ENCODE measurements at places on chromosomes 12 and 14. TPM values are rescaled to one million over a fixed set of nuclear protein-coding genes. Genes with fewer than 3 reads are reported as not detected.
A peak's percentile ranks its signal among the peaks of the same experiment; 100 is the strongest.

- H3K27ac ChIP-seq, result no peak overlapping the region
- no peaks in the 10 kb centered on the region for H3K36me3 ChIP-seq
- no peak for DNase-seq
- peaks cover 43% of the 10 kb centered on the region for H3K4me1 ChIP-seq
- peak overlapping the region; percentile 95 for H3K4me3 ChIP-seq
These were observed 1.6 kb downstream of the GLTP start for GRCh38 chr12:109878749-109879148.

- no peak overlapping the region for H3K27ac ChIP-seq
- H3K4me1 ChIP-seq, result no peaks in the 10 kb centered on the region
- no peaks in the 10 kb centered on the region for H3K36me3 ChIP-seq
- DNase-seq, result no peak
- H3K27me3 ChIP-seq, result no peaks in the 10 kb centered on the region
These were observed 113.4 kb downstream of the LGMN start for GRCh38 chr14:92635031-92635430.

DNA sequence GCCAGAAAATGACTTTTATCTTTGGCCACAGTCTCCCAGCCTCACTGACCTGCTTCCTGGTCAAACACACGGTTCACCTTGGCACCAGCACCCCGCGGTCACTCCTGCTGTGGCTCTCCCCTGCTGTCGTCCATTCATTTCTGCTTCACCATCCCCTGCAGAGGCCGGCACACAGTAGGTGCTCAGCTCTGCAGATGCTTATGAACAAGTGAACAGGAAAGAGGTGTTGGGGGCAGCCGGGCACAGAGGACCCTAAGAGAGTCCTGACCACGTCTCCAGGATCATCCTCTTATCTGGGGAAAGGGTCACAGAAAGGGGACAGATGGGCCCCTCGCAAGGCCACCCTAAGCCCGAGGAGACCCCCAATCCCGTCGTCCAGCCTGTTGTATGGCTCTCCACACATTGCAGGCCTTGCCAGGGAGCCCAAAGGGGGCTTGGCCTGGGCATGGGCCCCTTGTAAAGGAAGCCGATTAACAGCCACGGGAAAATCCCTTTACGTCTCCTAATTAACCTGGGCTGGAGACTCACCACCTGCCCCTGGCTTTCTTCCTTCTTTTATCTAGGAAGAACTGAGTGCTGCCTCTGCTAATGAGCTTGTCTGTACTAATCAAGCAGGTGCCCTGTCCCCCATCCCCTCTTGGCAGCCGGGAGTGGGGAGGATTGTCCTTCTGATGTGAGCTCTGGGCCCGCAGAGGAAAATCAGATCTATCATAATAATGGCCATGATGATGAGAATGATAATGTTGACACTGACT is 119.2 kb downstream of the AACS start:
- H3K27me3 ChIP-seq, result peaks cover 31% of the 10 kb centered on the region
- peaks cover 36% of the 10 kb centered on the region for H3K4me1 ChIP-seq
- peak overlapping the region; percentile 82 for H3K4me3 ChIP-seq
- H3K27ac ChIP-seq, result no peak overlapping the region

Gene CPSF6
- 85.9 TPM for total RNA-seq

- H3K27ac ChIP-seq, result no peak overlapping the region
- no peaks in the 10 kb centered on the region for H3K27me3 ChIP-seq
- no peak overlapping the region for H3K4me3 ChIP-seq
- DNase-seq, result no peak
These were observed 6.6 kb downstream of the PRKAB1 start for GRCh38 chr12:119674560-119674959.

- H3K27ac ChIP-seq, result peak overlapping the region; percentile 64
- 0 out of 2 replicates have a peak, but pooled peaks cover 3% of the 10 kb centered on the region for H3K36me3 ChIP-seq
- H3K4me3 ChIP-seq, result no peak overlapping the region
- DNase-seq, result no peak
- peaks cover 36% of the 10 kb centered on the region for H3K4me1 ChIP-seq
- no peaks in the 10 kb centered on the region for H3K27me3 ChIP-seq
These were observed 64.8 kb downstream of the GNS start for GRCh38 chr12:64694130-64695040.

- H3K27ac ChIP-seq, result no peak overlapping the region
- no peak for DNase-seq
- H3K27me3 ChIP-seq, result no peaks in the 10 kb centered on the region
- no peaks in the 10 kb centered on the region for H3K36me3 ChIP-seq
- H3K4me3 ChIP-seq, result no peak overlapping the region
These were observed 70.7 kb upstream of the VASH1 start for GRCh38 chr14:76690502-76691105.

Gene MNAT1
- total RNA-seq, result 75.3 TPM

- DNase-seq, result peak; percentile 58
- H3K4me1 ChIP-seq, result peaks cover 58% of the 10 kb centered on the region
- H3K27me3 ChIP-seq, result no peaks in the 10 kb centered on the region
- peak overlapping the region; percentile 20 for H3K27ac ChIP-seq
- peak overlapping the region; percentile 90 for H3K4me3 ChIP-seq
These were observed 2.5 kb downstream of the SLC38A1 start for GRCh38 chr12:46266382-46266791.

DNA sequence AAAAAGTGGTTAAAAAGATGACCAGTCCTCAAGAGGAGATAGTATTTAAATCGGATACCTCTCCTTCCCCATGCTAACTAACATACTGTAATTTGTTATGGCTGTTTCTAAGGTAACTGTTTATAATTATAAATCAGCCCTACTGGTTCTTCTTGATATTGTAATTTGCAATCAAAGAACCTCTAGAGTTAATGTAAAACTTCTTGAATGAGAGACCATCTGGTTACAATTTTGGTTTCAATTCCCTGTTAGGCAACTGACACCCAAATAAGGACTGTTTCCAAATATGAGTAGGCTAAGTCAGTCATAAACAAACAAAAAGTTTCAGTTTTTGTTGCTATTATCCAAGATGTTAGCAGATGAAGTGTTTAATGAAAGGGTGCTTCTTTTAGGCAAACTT is 120.2 kb upstream of the DNM1L start:
- DNase-seq, result no peak
- H3K4me3 ChIP-seq, result no peak overlapping the region
- peaks cover 28% of the 10 kb centered on the region for H3K4me1 ChIP-seq
- peak overlapping the region; percentile 15 for H3K27ac ChIP-seq

DNA sequence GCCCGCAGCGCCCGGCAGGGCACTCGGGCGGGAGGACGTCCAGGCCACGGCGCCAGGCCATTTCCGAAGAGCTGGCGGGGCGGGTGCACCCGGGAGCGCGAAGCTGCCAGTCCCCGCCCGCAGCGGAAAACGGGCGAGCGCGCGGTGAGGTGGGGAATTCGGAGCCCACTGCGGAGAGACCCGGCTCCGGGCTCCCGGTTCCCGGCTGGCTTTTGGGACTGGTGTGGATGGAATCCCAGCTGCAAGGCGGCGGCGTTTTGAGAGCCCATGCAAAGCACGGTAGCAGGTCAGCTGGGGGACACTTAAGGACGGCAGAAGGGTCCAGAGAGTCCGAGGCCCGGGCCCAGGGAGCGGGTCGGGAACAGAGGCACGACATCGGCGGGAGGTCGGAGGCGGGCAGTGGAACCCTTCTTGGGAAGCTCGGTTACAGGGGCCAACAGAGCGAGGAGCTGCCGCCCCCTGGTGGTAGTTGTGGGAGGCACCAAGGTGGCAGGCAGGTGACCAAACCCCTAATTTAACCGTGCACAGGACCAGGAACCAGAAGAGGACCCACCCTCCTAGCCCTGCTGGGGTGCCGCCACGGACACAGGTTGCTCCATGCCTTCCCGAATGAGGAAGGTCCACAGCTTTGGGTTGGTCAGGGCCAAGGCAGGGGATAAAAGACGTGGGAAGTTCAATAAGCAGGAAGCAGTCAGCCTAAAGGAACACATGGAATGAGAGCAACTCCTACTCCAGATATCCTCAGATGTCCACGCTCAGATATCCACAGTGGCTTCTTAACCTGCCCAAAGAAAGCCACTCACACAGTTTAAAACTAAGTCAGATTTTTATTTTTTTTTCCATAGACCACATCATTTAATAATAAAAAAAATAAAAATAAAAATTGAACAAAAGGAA is 685 bp upstream of the CDH24 start:
- H3K27ac ChIP-seq, result peak overlapping the region; percentile 85
- peaks cover 22% of the 10 kb centered on the region for H3K36me3 ChIP-seq
- peak; percentile 96 for DNase-seq
- peak overlapping the region; percentile 86 for H3K4me3 ChIP-seq
- H3K4me1 ChIP-seq, result peaks cover 14% of the 10 kb centered on the region

- H3K4me1 ChIP-seq, result peaks cover 6% of the 10 kb centered on the region
- no peak overlapping the region for H3K27ac ChIP-seq
- DNase-seq, result no peak
- H3K36me3 ChIP-seq, result no peaks in the 10 kb centered on the region
- H3K4me3 ChIP-seq, result no peak overlapping the region
These were observed 11.8 kb downstream of the GPR132 start for GRCh38 chr14:105053421-105053820.

GRCh38 chr12:92304371-92305055 is 158.9 kb upstream of the BTG1 start:
- H3K4me1 ChIP-seq, result peaks cover 26% of the 10 kb centered on the region
- peak; percentile 46 for DNase-seq
- no peaks in the 10 kb centered on the region for H3K36me3 ChIP-seq
- no peaks in the 10 kb centered on the region for H3K27me3 ChIP-seq
- no peak overlapping the region for H3K27ac ChIP-seq

Gene PAWR
- 159 TPM for total RNA-seq

DNA sequence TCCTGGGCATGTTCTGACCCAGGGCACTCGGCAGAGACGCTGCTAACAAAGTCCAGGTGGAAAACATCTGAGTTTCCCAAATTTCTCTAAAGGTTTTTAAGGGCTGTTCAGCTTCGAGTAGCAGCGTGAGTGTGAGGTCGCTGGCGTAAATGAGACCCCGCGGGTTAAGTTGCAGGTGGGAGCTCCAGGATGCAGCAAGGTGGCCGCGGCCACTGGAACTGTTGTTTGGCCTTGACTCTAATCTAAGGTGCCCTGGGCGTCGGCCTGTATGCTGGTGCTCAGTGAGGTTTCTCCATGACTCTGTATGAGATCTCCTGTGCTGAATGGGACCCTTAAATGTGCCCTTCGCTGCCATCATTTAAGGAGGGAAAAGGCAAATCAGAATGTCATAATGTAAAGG is 50.7 kb downstream of the ELK3 start:
- H3K27ac ChIP-seq, result no peak overlapping the region
- H3K4me3 ChIP-seq, result no peak overlapping the region
- DNase-seq, result no peak
- no peaks in the 10 kb centered on the region for H3K36me3 ChIP-seq
- no peaks in the 10 kb centered on the region for H3K4me1 ChIP-seq

DNA sequence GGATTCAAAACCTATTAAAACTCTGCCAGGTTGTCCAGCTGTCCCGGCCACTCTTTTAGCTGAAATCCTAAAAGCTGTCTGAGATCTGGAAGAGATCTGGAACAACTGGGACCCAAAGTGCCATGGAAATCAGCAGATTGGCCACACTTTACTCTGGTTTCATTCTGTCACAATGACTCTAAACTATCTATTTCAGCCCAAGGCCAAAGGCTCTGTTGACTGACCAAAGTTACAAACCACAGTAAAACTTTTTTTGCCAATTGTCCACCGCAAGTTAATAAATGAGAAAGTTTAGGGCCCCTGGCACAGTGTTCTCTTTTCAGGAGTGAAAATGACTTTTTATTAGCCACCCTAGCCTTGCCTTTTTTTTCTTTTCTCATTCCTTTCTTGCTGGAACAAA is 113.4 kb upstream of the CPM start:
- no peak overlapping the region for H3K27ac ChIP-seq
- H3K4me3 ChIP-seq, result no peak overlapping the region
- DNase-seq, result no peak
- no peaks in the 10 kb centered on the region for H3K36me3 ChIP-seq
- no peaks in the 10 kb centered on the region for H3K27me3 ChIP-seq

Gene PLEKHD1
- total RNA-seq, result 0.28 TPM

DNA sequence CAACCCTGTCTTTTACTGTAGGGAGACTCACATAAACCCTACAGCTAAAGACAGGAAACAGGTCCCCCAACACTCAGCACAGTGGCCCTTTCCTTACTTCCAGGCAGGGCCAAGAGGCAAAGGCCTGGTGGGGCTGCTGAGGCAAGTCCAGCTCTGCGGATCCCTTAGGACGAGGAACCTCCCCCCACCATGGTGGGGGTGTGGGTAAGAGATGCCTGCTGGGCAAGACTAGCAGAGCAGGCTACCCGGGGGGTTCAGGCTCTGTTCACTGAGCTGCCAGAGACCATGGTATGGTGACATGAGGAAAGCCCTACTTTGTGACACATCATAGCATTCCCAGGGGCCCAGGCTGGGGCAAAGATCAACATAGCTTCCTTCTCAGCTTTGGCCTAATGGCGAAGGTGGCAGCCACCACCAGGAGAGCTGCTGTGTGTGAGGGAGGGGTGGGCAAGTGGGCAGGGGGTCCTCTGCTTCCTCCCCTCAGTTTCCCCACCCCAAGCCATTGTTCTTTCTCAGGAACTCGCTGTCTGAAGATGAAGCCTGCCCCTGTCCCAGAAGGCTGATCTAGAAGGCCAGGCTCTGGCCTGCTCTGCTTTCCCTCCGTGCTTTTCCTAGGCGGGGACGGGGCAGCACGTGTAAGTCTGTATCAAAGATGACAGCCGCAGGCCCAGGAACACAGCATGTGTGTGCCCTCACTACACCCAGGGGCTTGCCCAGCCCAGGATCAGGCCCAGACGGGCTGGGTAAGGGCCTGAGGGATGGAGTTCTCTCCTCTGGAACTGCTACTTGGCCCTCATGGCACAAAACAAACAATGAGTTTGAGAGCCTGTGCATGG is 10.1 kb upstream of the TINF2 start:
- no peak overlapping the region for H3K27ac ChIP-seq
- H3K36me3 ChIP-seq, result no peaks in the 10 kb centered on the region
- no peak overlapping the region for H3K4me3 ChIP-seq
- DNase-seq, result no peak
- no peaks in the 10 kb centered on the region for H3K4me1 ChIP-seq

Gene SLC4A8
- total RNA-seq, result 9.2 TPM

Gene MYF5
- total RNA-seq, result not detected

DNA sequence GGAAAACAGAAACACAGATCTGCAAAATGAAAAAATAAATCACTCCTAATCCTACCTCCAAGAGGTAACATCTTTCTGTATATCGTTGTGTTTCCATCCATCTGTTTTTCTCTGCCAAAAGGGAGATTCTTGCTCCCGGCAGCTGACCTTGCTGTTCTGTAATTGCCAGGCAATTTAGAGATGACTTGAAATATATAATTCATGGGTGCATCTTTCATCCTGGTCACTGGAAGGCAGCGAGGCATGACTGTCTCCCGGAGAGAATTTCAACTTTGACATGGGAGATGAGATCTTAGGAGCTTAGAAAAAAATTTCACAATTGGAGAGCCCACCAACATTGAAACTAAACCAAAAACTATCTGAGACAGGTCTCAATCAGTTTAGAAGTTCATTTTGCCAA is 53.0 kb downstream of the WSCD2 start:
- no peak overlapping the region for H3K4me3 ChIP-seq
- H3K27ac ChIP-seq, result no peak overlapping the region
- DNase-seq, result no peak
- H3K4me1 ChIP-seq, result peaks cover 10% of the 10 kb centered on the region
- no peaks in the 10 kb centered on the region for H3K36me3 ChIP-seq
- H3K27me3 ChIP-seq, result no peaks in the 10 kb centered on the region

Gene WNT1
- total RNA-seq, result not detected

All from GM23338 (cell line).